NCI-H510A treated with DMSO at 0.1 percent for 48 hours (cell line): ENCODE measurements at places on chromosomes 7 and 10.
A peak's percentile ranks its signal among the peaks of the same experiment; 100 is the strongest.

DNA sequence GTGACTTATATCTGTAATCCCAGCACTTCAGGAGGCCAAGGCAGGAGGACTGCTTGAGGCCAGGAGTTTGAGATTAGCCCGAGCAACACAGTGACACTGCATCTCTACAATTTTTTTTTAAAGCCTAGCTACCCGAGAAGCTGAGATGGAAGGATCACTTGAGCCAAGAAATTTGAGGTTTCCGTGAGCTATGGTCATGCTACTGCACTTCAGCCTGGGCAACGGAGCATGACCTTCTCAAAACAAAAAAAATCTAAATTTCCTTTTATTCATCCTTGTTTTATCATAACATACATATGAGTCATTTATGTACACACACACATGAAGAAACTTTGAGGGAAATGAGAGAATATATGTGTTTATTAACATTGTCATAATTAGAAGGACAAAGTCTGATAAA, 277.5 kb upstream of the MAGI2 start:
- no peak for DNase-seq

- DNase-seq = no peak
Measured at GRCh38 chr10:26335574-26336093, 102.5 kb upstream of the APBB1IP start.

- peak; percentile 23 for DNase-seq
Measured at GRCh38 chr10:71727738-71728737, 8.5 kb upstream of the C10orf105 start.

GRCh38 chr7:1404898-1405548, 54.2 kb downstream of the MICALL2 start:
- no peak for DNase-seq

- DNase-seq = no peak
Measured at GRCh38 chr7:158316466-158317031, 271.1 kb downstream of the PTPRN2 start.

- no peak for DNase-seq
Measured at GRCh38 chr7:16114071-16114470, 307.3 kb downstream of the CRPPA start.

DNA sequence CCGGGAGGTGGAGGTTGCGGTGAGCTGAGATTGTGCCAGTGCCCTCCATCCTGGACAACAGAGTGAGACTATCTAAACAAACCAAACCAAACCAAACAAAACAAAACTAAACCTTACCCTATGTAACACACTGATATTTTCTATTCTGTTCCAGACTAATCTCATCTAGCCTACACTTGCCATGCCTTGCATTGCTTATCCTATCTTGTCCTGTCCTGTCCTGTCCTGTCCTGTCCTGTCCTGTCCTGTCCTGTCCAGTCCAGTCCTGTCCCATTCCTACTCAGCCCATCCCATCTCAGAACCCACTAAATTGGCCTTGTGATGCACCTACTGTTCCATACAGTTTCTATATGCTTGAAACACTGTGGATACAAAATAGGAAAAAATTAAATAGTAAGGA, 64.7 kb upstream of the HDAC9 start:
- no peak for DNase-seq

DNA sequence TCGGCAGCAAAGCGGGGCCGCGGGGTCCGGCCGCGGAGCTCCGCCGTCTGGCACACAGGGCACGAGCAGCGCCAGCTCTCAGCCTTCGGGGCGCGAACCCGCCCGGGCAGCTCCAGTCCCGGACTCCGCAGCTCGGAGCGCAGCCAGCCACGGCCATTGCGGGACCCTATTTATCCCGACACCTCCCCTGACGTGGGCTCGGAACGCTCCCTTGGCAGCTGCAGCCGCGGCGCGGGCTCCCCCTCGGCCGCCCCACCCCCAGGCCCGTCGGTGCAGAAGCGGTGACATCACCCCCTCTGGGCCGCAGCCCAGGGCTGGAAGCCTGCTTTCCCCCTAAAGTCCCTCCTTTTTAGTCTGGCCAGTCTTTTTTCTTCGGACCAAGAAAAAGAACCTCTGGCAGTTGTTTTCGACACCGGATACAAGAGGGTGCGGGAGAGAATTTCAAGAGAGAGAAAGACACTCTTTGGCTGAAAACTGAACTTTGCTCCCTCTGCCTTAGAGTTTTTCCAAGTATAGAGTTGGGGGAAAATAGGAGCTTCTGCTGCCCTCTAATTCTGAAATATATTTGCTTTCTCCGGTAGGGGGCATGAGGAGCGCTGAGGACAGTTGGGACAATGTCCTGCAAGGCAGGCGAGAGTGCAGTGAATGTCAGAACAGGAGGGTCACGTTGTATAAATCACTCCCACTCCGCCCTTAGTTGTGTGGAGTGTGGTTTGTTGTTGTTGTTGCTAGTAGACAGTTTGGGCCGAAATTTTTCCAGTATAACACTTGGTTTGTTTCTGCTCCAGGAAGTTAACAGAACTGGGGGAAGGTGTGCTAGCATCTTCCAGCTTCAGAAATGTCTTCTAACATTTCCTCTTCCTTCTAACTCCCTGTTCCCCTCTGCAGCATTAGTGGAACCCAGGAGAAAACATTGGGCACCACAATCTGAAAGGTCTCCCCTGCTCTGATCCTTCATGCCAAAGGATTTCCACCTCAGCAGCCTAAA, at the start of gene SFRP4:
SFRP4 (minus strand) TSS at position 145 of the 988 bp plus-strand sequence. CDS start 280 bp downstream, outside the sequence.
- DNase-seq = peak; percentile 51

- peak; percentile 13 for DNase-seq
Measured at GRCh38 chr7:129644634-129645230, 33.2 kb downstream of the NRF1 start.

DNA sequence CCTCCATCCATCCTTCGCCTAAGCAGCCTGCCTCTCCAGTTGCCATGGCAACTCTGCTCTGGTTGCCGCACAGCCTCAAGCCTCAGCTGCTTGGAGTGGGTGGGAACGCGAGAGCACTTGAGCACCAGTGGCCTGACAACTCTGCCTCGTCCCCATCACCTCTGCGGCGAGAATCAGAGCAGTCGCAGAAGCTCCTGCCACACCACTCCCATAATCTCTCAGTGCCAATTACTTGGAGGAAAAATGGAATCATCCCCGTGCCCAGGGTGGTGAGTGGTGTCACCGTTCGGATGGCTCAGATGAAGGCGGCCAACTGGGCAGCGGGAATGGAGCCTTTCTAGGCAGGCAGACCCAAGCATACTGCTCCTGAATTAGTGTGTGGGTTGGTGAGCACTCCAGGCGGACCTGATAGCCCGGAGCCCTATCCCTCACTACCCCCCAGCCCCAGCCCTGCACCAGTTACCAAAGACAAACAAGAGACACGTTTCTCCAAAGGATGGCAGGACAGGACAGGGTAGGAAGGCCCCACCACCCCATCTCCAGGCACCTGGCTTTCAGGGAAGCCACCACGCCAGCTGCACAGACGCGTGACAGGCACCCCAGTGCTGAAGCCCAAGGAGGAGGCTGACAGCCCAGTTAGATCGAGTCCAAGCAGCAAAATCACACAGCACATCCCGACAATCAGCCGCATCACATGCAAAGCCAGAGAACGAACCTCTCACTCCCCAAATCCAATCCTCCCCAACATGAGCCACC, 335.4 kb downstream of the PTPRN2 start:
- DNase-seq = no peak

DNA sequence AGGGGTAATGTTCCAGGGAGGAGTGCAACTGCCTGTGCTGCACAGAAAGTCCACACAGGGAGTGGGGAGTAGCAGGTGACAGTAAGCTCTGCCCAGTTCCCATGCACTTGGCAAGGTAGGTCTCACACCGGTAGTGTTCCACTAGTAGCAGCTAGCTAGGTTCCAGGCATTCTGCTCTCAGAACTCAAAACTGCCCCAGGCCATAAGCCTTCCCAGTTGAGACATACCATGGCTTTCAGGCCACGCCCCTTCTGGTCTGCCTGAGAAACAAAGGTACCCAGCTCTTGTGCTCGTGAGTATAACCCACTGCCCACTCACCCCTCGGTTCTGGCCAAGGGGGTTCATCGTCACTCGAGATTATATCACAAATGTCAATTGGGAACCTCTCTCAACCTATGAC, 12.6 kb downstream of the CASP7 start:
- no peak for DNase-seq

GRCh38 chr10:69279110-69279509, 814 bp downstream of the HK1 start:
- DNase-seq = no peak

GRCh38 chr10:59793919-59794318, 40.7 kb upstream of the MRLN start:
- no peak for DNase-seq

DNA sequence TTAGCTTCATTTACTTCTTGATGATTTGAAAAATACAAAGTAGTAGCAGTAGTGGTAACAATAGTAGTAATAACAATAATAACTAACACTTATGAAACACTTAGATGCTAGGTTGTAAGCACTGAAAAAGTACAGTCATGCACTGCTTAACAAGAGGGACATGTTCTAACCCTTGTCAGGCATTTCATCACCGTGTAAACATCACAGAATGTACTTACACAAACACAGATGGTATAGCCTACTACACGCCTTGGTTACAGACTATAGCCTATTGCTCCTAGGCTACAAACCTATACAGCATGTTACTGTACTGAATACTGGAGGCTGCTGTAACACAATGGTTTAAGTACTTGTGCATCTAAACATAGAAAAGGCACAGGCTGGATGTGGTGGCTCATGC, 60.6 kb downstream of the PUS7 start:
- DNase-seq = peak; percentile 25

GRCh38 chr10:94066411-94066810, 72.7 kb downstream of the PLCE1 start:
- DNase-seq = no peak

- DNase-seq = no peak
Measured at GRCh38 chr10:14684354-14684753, 90.3 kb downstream of the FAM107B start.

DNA sequence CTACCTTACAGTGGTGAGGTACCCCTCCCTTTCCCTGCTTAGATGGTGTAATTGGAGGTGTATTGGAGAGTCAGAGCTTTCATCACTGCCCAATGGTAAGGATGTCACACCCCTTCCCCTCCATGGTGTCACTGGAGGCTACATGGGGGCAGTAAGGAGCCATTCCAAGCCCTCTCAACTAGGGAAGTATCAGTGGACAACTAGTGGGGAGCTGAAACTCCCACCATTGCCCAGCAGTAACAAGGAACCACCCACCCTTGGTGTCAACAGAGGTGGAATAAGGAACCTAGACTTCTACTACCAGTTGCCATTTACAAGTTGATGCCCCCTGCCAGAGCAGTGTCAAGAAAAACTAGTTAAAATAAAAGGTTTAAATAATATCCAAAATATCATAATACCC, 2.8 kb upstream of the HIBADH start:
- no peak for DNase-seq

DNA sequence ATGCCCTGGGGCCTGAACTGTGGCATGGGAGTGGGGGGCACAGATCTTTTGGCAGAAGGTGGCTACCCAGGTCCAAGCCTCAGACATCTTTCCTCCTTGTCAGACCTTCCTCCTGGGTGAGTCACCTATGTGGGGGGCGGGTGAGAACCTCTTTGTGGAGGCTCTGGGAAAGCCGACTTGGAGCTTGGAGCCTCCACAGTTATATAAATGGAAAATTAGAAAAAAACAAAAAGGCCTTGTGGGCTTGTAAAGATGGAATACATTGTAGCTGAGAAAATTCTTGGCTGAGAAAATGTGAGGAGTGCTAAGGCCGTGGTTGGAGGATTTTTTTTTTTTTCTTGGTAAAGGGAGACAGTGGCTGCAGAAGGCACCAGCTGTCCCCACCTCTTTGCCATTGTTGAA, 292.5 kb downstream of the CCDC3 start:
- no peak for DNase-seq

GRCh38 chr10:586716-587115, 102.8 kb downstream of the DIP2C start:
- DNase-seq = no peak

GRCh38 chr7:3326246-3326645, 25.2 kb downstream of the SDK1 start:
- DNase-seq = no peak

GRCh38 chr7:154855366-154855765, 147.6 kb downstream of the PAXIP1 start:
- no peak for DNase-seq

GRCh38 chr10:49831352-49832035, 69.4 kb upstream of the OGDHL start:
- no peak for DNase-seq

DNA sequence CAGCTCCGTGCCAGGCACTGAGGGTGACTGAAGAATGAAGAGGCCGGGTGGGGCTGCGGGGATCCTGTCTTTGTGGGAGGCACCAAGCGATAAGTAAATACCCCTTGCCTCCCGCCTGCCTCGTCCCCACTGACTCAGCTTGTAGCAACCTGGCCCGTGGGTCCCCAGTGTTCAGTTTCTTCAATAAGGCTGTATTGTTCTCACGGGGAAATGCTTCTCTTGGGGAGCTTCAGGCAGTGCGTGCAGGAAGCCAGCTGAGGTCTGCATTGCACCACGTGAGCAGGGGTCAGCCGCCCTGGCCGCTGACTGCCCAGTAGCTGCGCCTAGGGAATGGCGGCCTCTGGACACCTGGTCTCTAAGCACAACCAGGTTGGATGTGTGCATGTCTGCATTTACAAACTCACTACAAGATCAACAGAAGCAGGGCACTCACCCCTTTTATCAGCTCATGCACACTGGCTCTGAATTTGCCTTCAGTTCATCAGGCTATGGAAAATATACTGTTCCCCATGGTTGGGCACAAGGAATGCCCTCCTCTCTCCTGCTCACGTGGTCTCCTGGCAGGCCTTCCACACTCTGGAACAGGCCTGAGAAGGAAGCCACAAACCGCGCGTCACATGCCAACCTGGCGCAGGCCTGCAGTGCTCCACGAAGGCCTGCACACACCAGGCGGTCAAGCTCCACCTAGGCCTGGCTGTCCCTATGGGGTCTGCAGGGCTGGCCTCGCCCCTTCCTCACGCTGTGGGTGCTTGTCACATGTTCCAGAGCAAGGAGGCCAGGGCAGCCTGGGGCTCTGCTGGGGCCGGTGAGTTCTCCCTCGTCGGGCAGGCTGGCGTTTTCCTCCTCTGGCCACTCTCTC, 135.7 kb upstream of the RNF32 start:
- DNase-seq = no peak

DNA sequence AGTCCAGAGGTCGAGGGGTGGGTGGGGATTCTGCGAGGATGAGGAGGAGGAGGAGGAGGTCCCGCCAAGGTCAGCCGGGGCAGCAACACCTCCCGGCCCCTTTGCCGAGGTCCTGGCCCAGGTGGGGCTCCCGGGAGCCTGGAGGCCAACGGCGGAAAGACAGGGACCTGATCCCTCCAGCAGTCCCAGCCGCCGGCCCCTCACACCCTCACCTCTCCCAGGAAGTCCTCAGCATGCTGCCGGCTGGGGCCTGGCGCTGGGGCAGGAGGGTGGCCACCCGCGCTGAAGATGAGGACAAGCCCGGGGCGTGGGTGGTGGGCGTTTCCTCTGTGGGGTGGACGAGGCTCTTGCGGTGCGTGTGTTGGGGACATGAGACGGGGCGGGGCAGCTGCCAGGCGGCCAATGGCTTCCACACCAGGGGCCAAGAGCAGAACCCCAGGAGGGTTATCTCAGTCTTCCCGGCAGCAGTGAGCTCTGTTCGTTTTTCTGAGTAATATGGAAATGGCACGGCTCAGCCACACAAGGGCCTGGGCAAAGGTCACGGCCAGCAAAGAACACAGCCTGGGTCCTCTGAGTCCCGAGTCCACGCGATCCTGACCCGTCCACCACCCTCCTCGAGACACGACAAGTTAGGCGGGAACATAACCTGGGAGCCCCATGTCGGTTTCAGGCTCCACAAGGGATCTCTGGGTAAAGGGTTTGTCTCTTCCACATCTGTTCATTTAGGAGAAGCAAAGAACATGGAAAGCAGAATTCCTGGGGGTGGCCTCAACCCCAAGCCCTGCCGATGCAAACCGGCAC, 82.9 kb upstream of the PDGFA start:
- DNase-seq = no peak
